DMS53 (cell line): ENCODE measurements at places on chromosomes 3 and 15.
A peak's percentile ranks its signal among the peaks of the same experiment; 100 is the strongest.

DNA sequence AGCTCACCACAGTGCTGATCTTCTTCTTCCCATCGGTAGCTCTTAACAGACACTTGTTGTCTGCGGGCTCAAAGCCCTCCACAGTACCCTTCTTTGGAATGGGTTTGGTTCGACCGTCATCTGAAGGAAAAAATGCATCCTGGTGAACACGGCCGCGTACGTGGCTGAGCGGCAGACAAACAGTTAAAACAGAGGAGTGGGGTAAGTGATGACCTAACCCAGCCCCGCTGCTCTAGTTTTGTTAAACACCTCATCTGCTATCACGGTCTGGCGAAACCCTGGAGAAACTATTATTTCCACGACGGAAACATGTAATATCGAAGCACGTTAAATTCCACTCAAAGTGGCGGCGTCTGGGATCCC is 725 bp downstream of the SRP14 start:
- DNase-seq: peak; percentile 55

DNA sequence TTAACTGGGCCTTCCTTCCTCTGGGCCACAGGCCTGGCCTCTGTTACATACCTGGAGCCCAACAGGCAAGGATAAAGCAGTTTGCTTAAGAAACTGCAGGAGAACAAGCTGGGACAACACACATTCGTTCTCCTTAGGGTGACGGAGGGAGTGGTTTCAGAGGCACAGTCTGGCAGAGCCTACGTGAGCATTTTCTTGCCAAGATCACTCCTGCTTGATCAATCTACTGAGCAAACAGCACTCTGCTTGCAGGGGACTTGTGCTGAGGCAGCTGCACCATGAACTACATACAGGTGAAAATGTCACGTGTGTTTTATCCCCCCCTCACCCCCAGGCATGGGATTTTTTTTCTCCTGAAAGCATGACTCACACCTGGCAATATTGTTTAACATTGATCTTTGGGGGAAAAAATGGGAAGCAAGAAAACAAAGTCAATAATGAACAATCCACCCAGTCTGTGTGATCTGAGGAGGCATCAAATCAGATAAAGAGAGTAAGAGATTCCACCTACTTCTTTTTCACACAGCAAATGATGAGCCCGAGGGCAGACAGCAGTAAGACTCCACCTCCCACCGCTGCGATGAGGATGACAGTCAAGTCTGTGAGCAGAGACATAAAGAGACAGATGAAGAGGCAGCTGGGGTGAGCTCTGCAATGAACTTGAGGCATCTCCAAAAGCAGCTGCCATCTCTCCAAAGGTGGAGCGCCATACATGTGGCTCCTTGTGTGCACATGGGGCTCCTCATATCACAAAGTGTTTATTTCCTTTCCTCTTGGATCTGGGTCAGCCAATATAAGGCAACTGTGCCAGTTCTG is 57.4 kb downstream of the CDCP1 start:
- DNase-seq: no peak

DNA sequence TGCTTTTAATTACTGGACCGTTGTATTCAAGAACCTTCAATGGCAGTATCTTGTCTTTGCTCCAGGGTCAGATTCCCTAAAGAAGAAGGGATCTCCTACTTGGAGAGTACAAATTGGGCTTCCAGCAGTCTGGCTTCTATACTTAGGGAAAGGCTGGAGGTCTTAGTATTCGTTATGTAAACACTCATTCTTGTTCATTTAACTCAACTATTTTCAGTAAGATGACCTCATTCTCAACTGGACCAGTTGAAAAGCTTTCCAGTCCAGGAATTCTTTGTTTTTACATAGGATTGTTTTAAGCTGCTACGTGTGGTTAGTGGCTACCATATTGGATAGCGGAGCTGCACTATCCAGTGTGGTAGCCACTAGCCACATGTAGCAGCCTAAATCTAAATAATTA is 4.6 kb downstream of the SENP5 start:
- no peak for DNase-seq

DNA sequence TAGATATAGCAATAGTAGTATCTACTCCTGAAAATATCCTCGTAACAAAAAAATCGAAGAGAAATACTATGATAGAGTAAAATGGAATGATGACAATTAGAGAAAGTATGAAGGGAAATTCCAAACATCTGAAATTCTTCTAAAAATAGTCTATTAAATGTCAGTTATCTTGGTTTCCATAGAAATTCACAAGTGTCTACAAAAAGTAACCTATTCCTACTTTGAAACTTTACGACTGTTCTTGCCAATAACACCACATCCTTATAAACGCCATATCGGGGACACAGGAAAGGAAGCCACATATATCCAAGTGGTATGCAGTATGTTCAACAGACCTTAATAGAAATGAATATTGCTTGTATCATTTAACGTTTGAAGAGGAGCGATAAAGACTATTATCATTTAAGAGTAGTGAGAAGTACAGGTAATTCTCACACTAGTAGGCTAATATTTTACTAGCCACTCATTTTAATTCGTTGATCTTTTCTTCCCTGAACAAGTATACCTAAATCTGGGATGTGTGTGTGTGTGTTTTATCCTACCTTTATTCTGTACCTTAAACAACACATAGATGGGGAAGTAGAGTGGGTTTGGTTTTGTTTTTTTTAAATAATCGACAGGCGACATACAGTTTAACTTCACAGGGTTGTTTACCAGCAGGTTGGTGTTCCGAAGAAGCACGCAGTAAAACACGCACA is 1.2 kb downstream of the GPR176 start:
- no peak for DNase-seq

GRCh38 chr3:114632757-114633424 is 339.1 kb downstream of the TIGIT start:
- DNase-seq: peak; percentile 46
